ENCODE measurements at places on chromosomes 5 and 9.

- no peak for DNase-seq
Measured at GRCh38 chr5:134944630-134945029, 23.1 kb upstream of the CATSPER3 start.

DNA sequence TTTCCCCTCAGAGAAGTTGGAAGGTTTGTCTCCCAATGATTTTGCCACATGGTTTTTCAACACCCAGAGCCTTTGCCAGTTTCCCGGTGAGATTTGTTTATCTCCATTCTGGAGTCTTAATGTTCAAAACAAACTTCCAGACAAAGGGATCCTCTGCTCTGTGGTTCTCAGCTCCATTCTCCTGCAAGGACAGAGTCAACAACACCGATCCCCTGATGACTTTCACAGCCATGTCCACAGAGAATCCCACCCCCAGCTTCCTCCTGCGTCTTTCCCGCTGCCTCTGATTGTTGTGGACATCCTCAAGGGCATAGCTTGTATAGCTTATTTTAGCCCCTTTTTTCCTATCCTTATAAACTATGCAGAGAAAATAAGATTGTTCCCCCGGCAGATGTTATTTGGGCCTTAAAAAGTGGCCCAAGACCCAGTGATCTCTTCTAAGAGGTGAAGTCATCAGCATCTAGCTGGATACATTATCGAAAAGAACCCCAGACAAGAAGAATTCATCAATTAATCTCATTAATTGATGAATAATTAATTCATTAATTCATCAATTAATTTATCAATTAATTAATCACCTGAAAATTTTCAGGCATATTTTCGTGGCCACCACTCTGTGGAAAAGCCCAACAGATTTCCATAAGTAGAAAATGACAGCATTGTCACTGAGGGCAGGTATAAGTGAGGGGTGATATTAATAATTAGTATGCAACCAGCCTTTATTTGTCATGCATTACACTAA is 2.9 kb upstream of the ABLIM3 start:
- DNase-seq: no peak

DNA sequence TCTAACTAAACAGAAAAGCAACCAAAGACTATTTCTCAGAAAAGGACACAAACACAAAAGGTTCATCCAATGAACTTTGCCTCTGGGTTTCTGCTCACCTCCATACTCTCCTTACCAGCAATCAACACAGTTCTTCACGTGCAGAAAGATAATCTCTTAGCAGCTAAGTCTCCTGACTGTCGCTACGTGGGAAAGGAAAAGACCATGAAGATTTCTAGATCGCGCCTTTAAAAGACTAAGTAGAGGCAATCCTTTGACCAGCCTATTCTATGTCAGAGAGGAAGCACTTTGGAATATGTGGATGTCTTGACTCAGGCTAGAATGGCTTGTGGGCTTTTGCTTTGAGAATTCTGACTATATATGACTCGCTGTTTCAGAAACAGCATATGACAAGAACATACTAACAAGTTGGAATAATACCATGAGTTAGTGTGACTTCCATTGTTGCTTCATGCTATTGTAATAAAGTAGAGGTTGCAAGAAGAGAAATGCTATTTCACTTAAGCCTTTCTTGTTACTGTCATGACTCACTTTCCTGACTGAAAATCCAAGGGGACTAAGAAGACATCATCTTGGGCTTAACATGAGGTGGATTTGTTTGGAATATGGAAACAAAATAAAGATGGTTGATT is 339.5 kb upstream of the RFX3 start:
- DNase-seq: no peak

DNA sequence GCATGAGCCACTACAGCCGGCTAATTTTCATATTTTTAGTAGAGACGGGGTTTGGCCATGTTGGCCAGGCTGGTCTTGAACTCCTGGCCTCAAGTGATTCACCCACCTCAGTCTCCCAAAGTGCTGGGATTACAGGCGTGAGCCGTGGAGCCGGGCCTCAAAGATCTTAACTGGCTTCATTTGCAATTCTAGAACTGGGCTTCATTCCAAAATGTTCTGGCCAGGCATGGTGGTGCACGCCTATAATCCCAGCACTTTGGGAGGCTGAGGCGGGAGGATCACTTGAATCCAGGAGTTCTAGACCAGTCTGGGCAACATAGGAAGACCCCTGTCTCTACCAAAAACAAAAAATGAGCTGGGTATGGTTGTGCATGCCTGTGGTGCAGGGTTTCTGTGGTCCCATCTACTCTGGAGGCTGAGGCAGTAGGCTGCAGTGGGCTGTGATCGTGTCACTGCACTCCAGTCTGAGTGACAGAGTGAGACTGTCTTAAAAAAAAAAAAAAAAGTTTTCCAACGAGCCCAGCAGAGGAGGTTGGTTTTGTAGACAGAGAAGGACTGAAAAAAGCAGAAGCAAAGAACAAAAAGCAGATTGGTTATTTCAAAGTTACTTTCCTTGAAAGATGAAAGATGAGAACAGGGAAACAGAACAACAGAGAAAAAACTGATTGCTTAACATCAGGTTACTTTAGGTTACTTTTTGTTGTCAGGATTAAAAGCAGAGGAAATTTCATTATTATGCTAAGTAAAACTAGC is 78.2 kb downstream of the ANKRD55 start:
- DNase-seq: no peak

- no peak for DNase-seq
Measured at GRCh38 chr9:19759066-19759465, 29.8 kb downstream of the SLC24A2 start.

- DNase-seq: no peak
Measured at GRCh38 chr9:92635760-92636159, 34.2 kb downstream of the IPPK start.

- DNase-seq: no peak
Measured at GRCh38 chr5:140925806-140926442, at the start of gene PCDHAC1. Gene PCDHAC1, plus strand, starts transcription at chr5:140926299. Its CDS starts 594 bp downstream, at chr5:140926893.

- no peak for DNase-seq
Measured at GRCh38 chr5:123965626-123966025, 453.6 kb downstream of the CSNK1G3 start.

Data from NCI-H1417 treated with DMSO at 0.1 percent for 48 hours (cell line).